Fibroblast of mammary gland (primary cell): ENCODE measurements at places on chromosomes 7 and 10.
A peak's percentile ranks its signal among the peaks of the same experiment; 100 is the strongest.

- peak; percentile 11 for DNase-seq
Observed at GRCh38 chr7:43071604-43072003, 40.8 kb upstream of the HECW1 start.

- DNase-seq, result no peak
Observed at GRCh38 chr7:50717181-50717580, 65.5 kb downstream of the GRB10 start.

- DNase-seq, result no peak
Observed at GRCh38 chr10:128422190-128422589, 296.0 kb upstream of the MKI67 start.

- DNase-seq, result no peak
Observed at GRCh38 chr10:125641398-125641797, 41.6 kb downstream of the TEX36 start.

- DNase-seq, result no peak
Observed at GRCh38 chr7:144473908-144474307, 70.4 kb upstream of the NOBOX start.

- DNase-seq, result peak; percentile 84
Observed at GRCh38 chr7:140059273-140060242, 3.2 kb downstream of the PARP12 start.
